Renal cortical epithelial cell (primary cell): ENCODE measurements at places on chromosomes 2 and 18.
A peak's percentile ranks its signal among the peaks of the same experiment; 100 is the strongest.

DNA sequence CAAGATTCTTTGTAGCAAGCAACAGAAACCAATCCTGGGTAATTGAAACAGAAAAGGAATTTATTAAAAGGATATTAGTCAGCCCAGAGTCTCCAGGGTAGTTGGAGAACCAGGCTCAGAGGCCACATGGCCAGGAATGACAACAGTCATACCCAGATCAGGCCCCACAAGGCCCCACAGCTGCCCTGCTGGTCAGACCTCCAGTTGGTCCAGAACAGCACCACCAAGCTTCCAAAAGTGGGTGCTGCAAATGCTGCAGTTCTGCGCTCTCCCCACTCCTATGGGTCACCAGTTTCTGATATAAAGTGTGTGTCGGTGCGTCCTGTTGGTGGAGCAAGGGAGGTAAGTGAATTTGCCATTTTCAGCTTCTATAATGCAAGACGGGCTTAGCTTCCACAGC, 29.9 kb downstream of the KLHL29 start:
- DNase-seq: peak; percentile 18

- DNase-seq: no peak
Observed at GRCh38 chr18:78986018-78986481, 6.4 kb downstream of the SALL3 start.

GRCh38 chr2:60413069-60413813, 140.2 kb downstream of the BCL11A start:
- no peak for DNase-seq

DNA sequence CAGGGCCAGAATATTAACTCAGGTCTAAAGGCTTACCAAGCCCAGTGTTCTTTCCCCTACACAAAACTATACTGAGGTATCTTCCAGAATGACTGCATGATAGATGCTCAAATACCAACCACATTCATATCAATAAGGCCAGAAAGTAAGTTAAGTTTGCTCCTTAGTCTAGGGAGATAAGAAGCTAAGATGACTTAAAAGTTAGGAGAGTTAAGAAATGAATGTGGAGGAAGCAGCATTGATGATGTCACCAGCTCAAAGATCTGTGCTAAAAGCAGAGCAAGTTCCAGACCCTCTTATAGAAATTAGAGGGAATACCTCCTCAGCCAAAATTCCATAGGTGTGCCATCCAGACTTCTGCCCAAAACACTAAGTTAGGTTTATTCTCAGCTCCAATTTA, 6.1 kb downstream of the PPP4R1 start:
- no peak for DNase-seq
